ENCODE measurements at places on chromosomes 3 and 15. TPM values are rescaled to one million over a fixed set of nuclear protein-coding genes. Genes with fewer than 3 reads are reported as not detected.

GRCh38 chr3:191441687-191442086, 19.3 kb upstream of the PYDC2 start:
- no peak for DNase-seq

- no peak for DNase-seq
Measured at GRCh38 chr15:39248204-39248603, 332.7 kb upstream of the THBS1 start.

DNA sequence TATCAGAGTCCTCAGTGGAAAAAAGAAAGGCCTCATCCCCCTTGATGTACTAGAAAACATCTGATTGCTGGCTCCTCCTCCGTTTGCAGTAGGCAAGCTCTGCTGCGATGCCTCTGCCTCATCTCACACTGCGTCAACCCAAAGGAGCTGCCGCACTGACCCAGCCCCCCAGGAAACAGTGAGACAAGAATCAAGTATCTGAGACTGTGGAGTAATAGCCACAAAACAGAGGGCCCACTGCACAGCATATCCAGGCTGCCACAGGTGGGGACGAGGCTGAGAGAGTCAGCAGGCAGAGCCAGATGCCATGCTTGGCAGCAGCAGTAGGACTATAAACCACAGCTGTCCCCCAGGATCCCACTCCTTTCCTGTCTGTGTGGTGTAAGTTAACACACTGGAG, 165.9 kb downstream of the STAC start:
- no peak for DNase-seq

GRCh38 chr3:39809995-39810595, 686 bp downstream of the MYRIP start:
- no peak for DNase-seq

DNA sequence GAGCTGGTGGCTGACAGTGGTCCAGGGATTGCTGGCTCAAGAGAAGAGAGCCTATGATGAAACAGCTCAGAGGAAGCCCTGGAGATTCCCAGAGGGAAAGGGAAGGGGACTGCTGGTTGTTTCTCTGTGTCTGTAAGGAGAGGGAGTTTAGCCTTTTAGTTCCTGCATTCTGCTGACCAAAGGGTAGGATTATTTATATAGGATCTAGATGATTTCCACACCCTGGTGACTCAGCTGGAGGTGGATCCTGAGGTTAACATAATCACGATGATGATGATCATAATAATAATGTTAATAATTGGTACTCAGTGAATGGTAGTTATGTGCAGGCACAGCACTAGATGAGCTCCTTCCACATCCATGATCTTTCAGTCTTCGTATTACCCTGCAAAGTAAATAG, 144.9 kb downstream of the EPHB1 start:
- DNase-seq: no peak

- DNase-seq: no peak
Measured at GRCh38 chr15:101466188-101466587, 23.3 kb downstream of the PCSK6 start.

GRCh38 chr3:16302082-16302631, 37.1 kb downstream of the OXNAD1 start:
- DNase-seq: no peak

DNA sequence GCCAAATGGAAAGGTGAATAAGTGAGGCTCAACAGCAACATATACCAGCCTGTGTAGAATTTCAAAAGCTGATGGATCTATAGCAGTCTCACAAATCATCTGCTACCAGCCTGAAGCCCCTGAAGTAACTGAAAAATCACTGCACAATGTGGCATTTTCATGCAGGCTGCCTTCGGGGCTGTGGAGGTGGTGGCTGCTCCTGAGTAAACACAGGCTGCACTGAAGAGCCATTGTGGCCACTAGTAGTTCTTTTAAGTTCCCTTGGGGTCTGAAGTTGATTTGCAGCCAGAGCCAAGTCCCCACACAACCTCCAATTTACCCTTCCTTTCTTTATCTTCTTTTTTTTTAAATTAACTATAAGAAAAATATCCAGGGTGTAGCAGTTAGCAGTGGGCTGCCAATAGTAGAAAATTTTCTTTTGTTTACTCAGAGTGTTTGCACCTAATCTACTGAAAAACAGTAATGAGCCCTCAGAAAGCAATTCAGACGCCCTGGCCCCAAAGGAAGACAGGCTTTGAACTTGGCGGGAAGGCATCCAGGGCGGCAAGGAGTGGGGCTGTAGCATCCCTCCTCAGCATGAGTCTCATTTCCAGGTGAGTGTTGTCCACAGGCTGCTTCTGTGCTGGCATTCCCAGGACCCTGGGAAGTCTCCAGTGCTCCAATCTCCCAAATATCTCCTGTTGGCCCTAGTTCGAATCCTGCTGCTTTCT, 13.3 kb upstream of the SUSD5 start:
- no peak for DNase-seq

- DNase-seq: no peak
Measured at GRCh38 chr15:27824841-27825422, 274.2 kb downstream of the OCA2 start.

GRCh38 chr15:78229431-78230406, 4.6 kb downstream of the ACSBG1 start:
- no peak for DNase-seq

DNA sequence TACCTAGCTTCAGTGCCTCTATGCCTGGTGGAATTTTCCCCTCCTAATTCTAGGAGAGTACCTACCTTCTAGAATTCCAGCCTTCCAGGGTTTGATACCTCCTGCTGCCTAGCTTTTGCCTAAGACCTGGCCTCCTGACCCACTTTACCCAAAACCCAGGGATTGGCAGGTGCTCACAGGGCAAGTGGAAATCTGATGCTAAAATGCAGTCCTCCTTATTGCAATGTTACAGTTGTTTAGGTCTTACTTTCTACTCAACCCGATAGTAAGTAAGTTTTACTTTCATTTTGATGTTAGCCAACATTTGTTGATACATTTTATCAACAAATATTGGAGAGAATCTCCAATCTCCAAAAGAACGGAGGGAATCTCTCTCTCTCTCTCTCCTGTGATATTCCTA, 275.9 kb downstream of the DOCK3 start:
- no peak for DNase-seq

- no peak for DNase-seq
Measured at GRCh38 chr15:75025548-75026260, 2.3 kb downstream of the PPCDC start.

DNA sequence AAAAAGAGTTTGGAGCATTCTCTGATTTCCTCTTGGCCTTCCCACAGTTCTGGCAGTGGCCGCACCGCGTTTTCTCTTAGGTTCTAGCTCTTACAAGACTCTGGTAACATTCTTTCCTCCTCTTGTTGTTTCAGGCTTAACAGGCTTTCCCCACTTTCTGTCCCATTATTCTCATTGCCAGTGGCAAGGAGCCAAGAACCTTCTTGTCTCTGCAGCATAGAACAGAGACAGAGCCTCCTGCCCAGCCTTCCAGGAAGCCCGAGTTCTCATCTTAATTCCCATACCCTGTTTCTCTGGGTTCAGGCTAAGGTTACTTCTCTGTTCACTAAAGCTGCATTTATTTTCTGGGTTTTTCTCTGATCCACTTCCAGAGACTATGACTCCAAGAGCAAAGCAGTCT, 61.1 kb downstream of the DUT start:
- no peak for DNase-seq

GRCh38 chr3:110343945-110344344, 727.7 kb upstream of the NECTIN3 start:
- DNase-seq: no peak

The PEX5L gene
- polyA plus RNA-seq: 0.46 TPM

The GOLGA6B gene
- not detected for polyA plus RNA-seq

The ROPN1 gene
- polyA plus RNA-seq: 0.04 TPM

The GTF2A2 gene
- polyA plus RNA-seq: 173 TPM

The ABI3BP gene
- polyA plus RNA-seq: 23.9 TPM

The CLDN1 gene
- polyA plus RNA-seq: 73.5 TPM

The GABRR3 gene
- not detected for polyA plus RNA-seq

The GABRG3 gene
- 2.4 TPM for polyA plus RNA-seq

The DGKG gene
- 0.70 TPM for polyA plus RNA-seq

The ACKR2 gene
- polyA plus RNA-seq: 2.6 TPM

The TRNT1 gene
- polyA plus RNA-seq: 28.9 TPM
